ENCODE measurements at places on chromosomes 16 and 17.

- DNase-seq = no peak
Measured at GRCh38 chr16:22222998-22223397, 16.9 kb downstream of the EEF2K start.

DNA sequence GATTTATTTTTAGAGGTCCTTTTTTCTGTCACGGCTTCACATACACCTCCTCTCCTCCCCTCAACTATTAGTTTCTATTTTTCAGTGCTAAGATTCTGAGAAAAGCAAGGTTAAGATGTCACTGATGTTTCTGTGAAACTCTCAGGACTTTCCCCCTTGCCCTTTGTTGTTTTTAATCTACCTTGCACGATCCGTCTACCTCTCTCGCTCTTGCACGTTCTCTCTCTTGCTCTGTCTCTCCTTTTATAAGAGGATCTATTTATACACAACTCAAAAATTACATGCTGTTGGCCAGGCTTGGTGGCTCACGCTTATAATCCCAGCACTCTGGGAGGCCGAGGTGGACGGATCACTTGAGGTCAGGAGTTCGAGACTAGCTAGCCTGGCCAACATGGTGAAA lies 43.6 kb downstream of the RPA1 start:
- DNase-seq = no peak

DNA sequence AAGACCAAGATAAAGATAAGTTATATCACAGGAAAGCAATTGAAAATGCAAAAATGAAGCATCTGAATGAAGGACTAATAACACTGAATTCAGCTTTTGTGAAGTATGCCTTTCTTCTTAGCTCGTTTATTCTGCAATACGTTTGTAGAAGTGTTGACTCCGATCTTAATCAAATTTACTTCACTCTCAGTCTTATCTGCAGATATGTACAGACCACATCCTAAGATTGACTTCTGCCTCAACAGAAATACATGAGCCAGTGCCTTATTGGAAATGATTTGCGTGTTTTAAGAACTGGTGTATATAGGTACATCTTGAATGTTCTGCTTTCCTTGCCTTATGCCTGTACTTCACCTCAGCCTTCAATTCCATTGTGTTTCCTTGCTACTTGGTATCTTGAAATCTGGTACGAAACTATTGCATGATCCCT lies 1.3 kb downstream of the ATF7IP2 start:
- DNase-seq = no peak

DNA sequence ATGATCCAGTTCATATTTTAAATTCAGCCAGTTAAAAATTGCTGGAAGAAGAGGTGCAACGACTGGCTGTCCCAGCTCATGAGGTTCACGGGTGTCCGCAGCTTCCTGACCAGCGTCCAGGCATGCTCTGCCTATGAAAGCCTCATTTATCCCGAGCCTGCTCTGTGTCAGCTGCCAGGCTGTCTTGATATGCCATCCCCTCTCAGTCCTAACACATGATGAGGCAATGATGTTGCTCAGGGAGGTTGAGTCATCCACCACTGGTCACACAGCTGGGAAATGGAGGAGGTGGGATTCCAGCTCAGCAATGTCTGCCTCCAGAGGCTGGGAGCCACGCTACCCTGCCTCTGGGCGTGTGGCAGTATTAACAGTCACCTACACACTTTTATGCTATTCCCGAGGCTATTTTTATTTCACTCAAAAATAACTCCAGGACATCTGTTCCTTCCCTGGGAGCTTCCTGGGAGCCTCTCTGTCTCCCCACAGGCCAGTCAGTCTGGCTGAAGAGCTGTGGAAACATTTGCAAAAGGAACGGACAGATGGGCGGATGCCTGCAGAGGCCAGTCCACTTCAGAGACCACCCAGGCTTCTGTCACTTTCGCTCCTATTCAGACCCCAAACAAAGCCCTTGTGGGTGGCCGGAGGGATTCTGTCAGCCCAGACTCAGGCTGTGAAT lies 22.5 kb downstream of the RAB11FIP4 start:
- no peak for DNase-seq

- DNase-seq = no peak
Measured at GRCh38 chr16:11742093-11742535, 543 bp downstream of the TXNDC11 start.

DNA sequence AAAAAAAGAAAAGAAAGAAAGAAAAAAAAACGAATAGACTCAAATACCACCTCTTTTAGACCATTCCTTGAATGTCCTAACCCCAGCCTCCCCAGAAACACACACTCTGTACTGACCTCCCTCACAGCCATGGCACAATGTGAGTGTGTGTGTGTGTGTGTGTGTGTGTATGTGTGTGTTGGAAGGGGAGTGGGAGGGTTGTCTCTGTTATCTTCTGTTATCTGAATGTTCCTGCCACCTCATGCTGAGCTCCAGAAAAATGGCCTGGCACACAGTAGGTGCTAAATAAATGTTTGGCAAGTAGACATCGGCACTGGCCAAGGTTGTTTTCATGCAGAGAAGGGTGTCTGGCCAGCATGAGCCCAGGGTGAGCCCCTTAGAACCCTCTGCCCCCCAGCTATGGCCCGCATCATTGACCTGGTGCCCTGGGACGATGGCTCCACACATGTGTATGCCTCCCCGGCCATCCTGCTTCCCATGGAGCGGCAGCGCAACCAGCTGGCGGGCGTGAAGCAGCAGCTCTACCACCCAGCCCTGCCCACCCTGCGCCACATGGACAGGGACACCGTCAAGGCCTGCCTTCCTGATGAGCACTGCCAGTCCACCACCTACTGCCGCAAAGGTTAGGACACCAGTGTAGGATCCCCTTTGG lies 6.6 kb upstream of the CNGB1 start:
- DNase-seq = no peak

DNA sequence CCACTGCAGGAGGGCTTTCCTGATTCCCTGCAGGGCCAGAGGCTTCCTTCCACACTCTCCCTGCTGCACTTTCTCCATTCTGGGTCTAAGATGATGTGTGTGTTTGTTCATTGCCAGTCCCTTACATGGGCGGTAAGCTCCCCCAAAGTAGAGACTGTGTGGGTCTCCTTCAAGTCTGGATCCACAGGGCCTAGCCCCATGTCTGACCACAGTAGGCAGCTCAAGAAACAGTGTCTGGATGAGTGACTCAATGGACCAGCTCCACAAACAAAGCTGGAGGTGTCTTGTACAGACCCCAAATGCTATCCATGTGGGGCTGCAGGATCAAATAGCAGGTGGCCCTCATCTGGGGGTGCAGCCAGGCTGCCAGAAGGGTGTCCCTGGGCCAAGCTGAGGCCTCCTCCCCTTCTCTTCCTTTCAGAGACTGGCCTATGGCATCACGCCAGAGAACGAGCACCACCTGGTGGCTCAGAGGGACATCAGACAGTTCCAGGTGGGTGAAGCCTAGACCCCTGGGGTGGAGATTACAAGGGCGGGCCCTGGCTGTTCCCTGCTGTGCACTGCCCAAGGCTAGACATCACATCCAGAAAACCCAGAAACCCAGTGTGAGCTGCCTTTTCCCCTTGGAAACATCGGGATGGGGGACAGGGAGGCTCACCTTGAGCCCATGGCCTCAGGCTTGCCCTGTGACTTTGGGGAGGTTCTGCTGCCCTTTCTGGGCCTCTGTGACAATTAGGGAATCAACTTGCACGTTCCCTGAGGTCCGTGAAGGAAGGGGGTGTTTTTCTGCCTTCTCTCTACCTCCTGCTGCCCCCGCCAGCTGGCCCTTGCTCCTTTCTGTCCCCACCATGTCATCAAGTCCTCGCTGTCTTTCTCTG lies 45.9 kb downstream of the SLC6A2 start:
- DNase-seq = no peak

- no peak for DNase-seq
Measured at GRCh38 chr17:2056206-2057174, 1.6 kb downstream of the HIC1 start.

DNA sequence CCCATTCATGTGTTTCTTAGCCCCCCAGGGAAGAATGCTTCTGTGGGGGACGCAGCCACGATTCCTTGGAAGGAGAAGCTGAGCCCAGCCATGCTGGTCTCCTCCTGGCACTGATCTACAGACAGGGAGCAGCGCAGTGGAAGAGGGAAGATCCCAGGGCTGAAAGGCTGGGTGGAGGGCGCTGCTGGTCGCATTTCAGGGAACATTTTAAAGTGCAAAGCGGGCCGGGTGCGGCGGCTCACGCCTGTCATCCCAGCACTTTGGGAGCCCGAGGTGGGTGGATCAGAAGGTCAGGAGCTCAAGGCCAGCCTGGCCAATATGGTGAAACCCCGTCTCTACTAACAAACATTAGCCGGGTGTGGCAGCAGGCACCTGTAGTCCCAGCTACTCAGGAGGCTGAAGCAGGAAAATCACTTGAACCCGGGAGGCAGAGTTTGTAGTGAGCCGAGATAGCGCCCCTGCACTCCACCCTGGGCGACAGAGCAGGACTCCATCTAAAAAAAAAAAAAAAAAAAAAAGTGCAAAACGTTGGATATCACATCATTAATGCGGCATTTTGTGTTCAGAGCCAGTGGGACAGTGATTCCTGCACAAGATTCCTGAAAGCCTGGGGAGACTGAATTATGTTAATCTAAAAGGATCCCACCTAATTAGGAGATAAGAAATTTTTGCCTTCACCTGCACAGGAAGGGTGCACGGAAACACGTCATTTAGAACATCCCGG lies 558 bp upstream of the CHMP6 start:
- DNase-seq = no peak

DNA sequence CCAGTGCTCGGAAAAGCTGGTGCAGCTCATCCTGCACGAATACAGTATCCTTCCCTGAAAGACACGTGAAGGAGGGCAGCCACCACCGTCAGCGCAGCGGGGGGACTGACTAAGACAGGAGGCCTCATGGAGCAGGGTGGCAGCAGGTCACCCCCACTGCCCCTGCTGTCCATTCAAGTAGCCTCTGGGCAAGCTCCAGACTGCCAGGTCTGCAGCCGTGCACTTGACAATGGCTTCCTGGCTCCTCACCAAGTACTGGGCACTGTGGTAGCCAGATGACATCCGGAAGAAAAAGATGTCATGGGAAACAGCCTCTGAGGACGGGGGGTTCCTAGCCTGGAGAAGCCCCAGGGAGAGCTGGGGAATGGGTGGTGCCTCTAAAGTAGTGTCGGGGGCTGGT lies 7.9 kb upstream of the MYO15A start:
- DNase-seq = no peak

DNA sequence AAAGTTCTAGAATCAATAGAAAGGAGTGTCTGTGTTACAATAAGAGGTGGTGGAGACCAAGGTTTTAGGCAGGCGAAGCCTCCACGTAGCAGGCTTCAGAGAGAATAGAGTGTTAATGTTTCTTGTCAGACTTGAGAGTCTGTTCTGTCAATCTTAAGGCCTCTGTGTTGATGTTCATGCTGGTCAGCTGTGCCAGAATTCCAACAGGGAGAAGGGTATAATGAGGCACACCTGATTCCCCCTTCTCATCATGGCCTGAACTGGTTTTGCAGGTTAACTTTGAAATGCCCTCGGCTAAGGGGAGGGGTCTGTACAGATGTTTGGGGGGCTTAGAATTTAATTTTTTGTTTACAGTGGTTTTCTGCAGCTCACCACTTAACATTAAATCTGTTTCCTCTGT lies 46.0 kb downstream of the RNF112 start:
- DNase-seq = no peak

DNA sequence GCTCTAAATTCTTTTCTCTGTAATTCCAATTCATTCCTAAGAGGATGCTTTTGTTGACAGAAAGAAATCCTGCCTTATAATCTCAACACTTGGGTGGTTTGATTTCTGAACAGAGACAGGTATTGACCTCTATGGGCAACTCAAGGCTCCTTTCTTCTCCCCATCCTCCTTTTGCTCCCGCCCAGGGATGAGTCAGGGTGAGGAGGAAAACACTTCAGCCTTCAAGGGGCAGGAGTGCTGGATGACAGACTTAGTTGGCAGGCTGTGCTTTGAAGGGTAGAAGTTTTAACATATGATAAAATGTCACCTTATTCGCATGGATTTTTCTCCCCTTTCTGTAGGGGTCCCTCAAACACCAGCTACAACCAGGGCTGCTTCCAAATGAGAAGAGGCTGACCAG lies 16.7 kb upstream of the TOM1L1 start:
- DNase-seq = no peak

DNA sequence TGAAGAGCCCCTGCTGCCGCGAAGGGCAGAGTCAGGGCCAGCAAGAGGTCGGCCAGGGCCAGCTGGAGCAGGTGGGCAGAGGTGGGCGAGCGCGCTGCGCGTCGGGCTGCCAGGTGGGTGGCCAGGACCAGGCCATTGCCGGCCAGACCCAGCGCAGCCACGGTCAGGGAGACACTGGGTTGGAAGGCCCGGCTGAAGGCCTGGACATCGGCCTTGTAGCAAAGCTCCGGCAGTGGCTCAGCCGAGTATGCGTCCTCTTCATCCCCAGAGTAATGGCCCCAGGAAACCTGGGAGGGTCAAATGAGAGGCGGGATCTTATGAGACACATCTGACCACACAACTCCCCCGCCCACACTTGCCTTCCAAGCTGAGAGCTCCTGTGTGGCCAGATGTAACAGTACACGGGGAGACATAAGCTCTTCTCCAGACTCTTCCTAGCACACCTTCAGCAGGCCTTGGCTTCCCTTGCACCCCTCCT lies 1.3 kb downstream of the CCR10 start:
- DNase-seq = no peak
